ENCODE measurements at places on chromosomes 16 and 17.

GRCh38 chr17:32479074-32479617 lies 7.6 kb upstream of the CDK5R1 start:
- no peak for DNase-seq

DNA sequence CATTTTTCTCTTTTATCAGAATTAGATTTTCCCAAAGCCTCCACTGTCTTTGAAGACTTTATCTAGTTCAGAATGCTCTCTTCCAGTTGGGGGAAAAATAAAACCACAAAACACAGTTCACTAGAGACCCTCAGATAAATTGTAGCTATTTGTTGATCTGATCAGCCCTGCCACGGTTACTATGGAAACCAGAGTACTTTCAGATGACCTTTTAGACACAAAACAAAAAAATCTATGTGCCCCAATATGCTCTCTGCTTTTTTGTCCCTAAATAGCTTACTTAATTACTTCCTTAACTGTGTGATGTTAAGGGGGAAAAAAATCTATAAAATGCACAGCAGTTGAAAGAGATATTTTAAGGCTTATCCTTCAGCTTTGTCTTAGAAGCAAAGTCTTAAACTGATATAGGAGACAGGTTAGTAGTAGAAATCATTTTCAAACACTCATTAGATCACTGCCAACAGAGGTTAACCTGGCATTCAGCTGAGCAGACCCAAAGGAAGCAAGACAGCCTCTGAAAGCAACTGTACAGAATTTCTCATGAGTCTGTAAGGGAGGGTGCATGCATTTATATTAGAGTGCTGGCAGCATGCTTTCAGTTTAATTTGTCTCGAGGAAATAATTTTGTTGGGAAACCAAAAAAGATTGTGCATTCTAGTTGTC lies 129.9 kb upstream of the CACNG5 start:
- no peak for DNase-seq

- no peak for DNase-seq
These were observed 27.2 kb upstream of the IL17C start for GRCh38 chr16:88610909-88611812.

GRCh38 chr16:74565378-74565777 lies 41.5 kb downstream of the GLG1 start:
- no peak for DNase-seq

DNA sequence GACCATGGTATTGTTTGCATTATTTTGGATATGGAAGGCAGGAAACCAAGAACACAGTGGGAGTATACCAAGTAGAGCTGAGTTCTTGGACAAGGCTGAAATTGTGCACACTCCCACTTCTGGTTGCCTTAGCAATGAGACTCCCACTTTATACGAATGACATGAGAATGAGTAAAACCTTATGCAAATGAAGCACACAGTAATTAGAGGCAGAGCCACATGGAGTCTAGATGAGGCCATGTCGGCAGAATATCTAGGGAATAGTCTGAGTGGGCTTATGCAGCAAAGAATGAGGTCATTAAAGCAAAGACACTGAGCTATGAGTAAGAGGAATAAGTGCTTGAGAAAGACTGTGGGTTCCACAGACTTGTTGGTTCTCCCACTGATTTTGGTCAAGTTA lies 178.7 kb downstream of the GRIN2A start:
- no peak for DNase-seq

- DNase-seq, result no peak
These were observed 5.8 kb upstream of the CHCT1 start for GRCh38 chr17:60416368-60416925.

GRCh38 chr17:78240839-78241238 lies 9.4 kb downstream of the TMEM235 start:
- no peak for DNase-seq

- no peak for DNase-seq
These were observed 24.5 kb downstream of the WDR45B start for GRCh38 chr17:82623707-82624106.

Data from pancreas (tissue), 10 donors.